ENCODE measurements at places on chromosomes 6 and 20. TPM values are rescaled to one million over a fixed set of nuclear protein-coding genes. Genes with fewer than 3 reads are reported as not detected.

Gene TINAG
- 27.5 TPM for total RNA-seq

Gene ADGRF5
- total RNA-seq = 4.1 TPM

Gene MUC21
- not detected for total RNA-seq

Gene TMC2
- total RNA-seq = not detected

Gene PCSK2
- total RNA-seq = 0.64 TPM

Gene SLC25A27
- 19.2 TPM for total RNA-seq

Gene LPA
- not detected for total RNA-seq

Gene POU5F1
- total RNA-seq = 38.2 TPM

Gene C6orf52
- total RNA-seq = not detected

Gene DEFB112
- not detected for total RNA-seq
